Stimulated activated CD4-positive, alpha-beta T cell treated with anti-CD3 and anti-CD28 coated beads, Interleukin-15, amount 100 ng/mL, for 48 hours (primary cell): ENCODE measurements at places on chromosomes 3 and 15.
A peak's percentile ranks its signal among the peaks of the same experiment; 100 is the strongest.

DNA sequence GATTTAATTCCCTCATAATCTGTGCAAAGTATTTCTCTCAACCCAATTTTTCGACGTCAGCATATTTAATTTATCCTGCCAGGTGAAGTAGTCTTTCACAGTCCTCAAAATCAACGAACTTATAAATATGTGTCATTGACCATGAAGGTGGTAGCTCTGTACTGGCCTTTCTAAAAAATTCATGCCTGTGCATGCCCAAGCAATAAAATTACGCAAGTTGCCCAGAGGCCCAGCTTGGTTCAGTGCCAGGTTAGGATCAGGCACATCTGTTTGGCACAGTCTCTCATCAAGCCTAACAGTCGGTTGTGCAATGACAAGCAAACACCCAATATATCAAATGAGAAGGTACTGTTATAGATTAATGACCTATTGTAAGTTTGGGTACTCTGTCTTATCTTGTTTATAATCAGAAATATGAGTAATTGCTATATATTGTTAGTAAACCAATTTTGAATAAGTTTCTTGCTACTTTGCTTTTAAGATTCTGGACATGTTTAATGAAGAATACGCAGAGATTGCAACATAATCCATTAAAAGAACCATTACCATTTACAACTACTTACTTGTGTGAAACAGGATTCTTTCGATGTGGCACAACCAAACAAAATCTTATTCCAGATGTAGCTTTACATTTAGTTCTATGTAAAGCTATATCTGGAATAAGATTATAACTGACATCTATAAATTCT lies 159.0 kb upstream of the IL12A start:
- DNase-seq = no peak

DNA sequence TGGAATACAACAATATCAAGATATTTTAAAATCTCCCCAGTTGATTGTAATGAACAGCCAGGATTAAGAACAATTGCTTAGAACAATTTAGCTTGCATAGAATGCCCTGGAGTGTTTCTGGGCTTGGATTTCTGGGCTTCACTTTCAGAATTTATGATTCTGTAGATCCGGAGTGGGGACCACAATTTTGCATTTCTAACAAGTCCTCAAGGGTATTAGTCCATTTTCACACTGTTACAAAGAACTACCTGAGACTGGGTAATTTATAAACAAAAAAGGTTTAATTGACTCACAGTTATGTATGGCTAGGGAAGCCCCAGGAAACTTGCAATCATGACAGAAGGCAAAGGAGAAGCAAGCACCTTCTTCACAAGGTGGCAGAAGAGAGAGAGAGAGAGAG lies 54.3 kb upstream of the MYRIP start:
- DNase-seq = no peak

DNA sequence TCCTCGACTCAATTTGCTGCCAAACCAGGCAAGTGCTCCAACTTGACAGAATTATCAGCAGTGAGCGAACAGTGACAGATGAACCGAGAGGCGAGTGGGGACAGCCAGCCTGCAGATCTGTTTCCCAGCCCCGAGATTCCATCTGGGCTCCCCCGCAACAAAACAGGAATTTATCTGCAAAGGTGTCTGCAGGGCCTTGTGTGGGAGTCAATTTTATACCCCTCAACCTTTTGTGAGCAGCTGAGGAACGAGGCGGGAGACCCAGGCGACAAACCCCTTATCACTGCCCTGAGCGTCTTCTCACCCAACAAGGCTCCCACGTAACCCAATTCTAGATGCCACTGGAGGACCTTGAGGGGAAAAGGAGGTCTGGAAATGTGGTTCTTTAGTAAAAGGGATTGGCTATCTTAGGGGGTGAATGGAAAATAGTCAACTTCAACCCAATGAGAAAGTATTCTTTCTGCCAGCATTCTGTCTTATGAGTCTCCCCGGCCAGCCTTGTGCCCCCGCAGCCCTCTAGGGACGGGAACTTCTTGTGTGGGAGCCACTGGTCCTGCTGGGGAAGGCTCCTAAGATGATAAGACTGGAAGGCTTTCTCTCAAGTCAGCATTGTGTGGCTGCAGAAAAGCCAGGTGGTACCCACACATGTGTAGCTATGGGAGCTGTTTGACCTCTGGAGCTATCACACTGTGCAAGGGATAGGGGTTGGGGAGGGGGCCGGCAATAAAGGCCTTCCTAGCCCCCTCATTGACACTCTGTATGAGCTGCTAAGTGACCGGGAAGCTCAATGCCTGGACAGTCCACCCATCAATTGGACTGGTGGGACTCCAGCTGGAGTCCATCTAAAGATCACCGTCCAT lies 527.9 kb downstream of the SHQ1 start:
- DNase-seq = no peak

GRCh38 chr3:14701676-14702075 lies 26.7 kb downstream of the C3orf20 start:
- DNase-seq = no peak

DNA sequence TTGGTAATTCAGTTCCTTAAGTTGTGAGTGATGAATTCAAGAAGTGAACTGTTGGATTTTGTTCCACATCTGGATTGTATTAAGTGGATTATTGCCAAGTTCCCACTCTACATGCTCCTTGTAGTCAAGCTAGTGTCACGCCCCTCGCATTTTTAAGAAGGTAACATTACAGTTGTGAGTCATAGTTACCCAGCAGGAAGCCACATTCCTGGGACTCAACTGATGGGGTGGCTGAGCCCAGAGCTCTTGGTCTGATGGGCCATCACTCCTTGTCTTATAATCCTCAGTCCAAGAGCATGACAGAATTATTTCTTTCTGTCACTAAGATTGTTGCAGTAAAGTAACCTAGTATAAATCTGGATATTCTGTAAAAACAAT lies 102.7 kb downstream of the PTPRG start:
- no peak for DNase-seq

DNA sequence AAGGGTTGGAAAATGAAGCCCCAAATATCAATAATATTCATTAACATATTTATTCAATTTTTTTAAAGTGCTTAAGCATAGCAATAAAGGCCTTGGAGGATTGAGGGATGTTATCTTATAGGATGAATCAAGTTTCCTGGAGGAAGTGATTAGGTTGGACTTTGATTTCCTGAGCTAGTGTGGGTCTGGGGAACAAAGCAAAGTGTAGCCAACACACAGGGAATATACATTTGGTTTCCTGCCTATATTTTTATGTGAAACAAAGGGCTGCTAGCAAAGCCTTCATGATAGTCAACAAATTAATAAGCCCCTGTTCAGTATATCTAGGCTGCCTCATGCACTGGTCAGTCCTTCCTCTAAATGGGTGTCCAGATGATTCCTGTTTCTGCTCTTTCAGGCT lies 261.1 kb upstream of the IL12A start:
- DNase-seq = no peak

DNA sequence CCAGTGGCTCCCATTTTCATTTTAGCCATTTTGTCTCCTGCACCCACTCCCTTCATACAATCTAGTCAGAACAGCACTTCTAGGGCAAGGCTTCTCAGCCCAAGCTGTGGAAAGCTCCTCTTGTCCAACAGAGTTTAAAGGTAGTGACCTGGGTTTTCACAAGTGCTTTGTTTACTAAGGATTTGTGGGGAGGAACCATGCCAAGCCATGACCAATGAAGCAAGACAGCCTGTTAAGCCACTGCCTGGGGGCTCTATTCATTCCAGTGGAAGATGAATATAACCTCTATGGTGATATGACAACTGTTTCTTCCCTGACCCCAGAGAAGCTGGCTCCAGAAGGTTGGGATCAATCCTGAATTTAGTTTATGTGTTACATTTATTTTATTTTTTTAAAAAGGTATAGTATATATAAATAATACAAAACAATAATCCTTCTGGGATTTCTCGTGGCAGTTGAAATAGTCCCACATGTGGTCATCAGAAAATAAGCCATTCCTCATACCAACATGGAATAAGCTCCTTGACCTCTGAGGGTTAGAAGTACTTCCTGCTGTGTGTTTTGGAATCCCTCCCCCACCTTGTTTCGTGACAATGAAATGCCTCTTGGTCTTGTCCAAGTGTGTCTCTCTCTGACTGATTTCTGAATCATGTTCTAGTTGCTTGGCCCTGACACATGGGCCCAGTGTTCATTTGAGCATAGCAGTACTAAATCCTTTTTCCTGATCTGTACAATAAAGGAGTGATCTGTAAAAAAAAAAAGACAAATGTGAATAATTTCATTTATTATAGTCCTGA lies 13.3 kb upstream of the THUMPD3 start:
- no peak for DNase-seq

GRCh38 chr3:56878074-56878473 lies 76.3 kb upstream of the ARHGEF3 start:
- DNase-seq = peak; percentile 41
